ENCODE measurements at places on chromosomes 3 and 15.

DNA sequence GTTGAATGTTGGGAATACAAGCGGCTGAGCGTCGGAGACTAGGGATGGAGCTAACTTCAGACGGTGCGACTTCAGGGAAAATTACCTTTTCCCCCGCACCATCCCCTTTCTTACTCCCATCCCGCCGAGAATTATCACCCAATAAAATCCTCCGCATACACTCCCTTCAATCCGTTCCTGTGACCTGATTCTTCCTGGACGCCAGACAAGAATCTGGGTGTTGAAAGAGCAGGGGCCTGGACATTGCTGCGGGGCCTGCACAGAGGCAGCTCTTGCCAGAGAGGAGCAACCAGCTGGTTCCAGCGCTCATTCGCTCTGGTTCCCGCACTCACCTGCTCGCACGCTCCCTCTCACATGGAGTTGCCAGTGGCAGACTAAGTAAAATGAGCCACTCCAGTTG, 241.9 kb downstream of the ALCAM start:
- no peak for DNase-seq

- DNase-seq, result no peak
These were observed 54.7 kb upstream of the GK5 start for GRCh38 chr3:142279965-142280590.

DNA sequence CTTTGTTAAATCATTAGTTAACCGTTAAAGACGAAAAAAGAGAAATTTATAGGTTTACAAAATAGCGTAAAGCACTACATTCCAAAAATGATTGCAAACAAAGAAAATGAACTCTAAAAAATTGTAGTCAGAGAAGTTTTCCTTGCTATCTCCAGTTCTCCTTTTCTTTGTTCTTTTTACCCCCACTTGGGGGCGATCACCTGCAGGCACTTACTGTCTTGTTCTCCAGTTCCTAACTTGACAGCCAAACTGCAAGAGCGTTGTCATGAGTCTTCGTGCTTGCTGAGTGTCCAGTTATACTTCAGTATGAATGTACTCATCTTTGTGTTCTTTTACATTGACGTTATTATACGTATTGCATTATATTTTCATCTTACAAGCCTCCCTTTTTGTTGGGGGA, 54.5 kb downstream of the CHD2 start:
- DNase-seq, result no peak

DNA sequence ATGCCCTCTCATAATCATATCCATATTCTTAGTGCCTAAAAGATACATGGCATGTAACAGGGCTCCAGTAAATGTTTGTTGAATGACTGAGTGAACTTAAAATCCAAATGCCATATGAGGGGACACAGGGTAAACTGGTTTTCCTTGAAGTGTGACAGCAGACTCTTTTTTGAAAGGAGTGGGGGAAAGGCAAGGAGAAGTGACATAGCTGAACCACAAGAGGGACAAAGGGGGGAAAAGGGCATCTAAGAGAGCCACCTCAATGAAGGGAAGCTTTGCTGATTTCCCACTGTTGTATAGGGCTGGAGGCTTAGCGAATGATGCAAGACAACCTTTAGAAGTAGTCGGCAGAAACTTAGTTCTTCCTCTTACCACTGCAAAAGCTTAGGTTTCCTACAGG, 9.1 kb downstream of the TRIM42 start:
- DNase-seq, result no peak

GRCh38 chr3:112829046-112829445, 17.6 kb downstream of the CD200R1L start:
- DNase-seq, result no peak

- no peak for DNase-seq
These were observed 61.2 kb upstream of the ICE2 start for GRCh38 chr15:60540002-60540651.

DNA sequence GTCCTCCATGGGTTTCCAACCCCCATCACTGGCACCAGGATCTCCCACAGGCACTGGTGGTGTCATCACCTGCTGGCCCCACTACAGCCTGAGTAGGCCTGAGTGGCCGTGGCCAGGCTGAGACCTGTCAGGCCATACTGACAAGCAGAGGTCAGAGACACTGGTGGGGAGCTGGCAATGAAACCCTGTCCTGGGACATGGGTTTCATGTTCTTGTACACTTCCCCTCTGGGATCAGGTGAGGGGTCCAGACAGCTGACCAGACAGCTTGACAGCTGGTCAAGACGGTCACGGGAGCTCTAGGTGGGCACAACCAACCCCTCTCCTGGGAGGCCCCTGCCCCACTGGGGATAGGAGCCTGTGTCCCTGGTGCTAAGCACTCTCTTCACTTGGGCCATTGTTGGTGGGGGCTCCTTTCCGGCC, 13.1 kb downstream of the ZBTB47 start:
- no peak for DNase-seq

DNA sequence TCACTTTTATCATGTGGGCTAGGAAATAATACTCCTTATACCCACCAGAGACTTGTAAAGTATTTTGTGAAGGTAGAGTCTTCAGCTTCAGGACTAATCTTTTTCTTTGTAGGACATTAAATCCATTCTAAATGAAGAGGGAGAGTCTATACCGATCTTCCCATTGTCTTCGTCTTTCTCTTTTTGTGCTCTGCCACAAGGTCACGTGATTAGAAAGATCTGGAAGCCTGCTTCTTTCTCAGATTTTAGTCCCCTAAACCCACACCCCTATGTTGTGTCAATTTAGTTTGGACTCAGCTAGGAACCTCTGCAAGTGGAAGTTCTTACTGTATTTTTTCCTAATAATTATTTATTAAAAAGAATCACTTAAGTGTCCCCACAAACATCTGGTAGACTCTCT, 507.3 kb downstream of the PYDC2 start:
- no peak for DNase-seq

DNA sequence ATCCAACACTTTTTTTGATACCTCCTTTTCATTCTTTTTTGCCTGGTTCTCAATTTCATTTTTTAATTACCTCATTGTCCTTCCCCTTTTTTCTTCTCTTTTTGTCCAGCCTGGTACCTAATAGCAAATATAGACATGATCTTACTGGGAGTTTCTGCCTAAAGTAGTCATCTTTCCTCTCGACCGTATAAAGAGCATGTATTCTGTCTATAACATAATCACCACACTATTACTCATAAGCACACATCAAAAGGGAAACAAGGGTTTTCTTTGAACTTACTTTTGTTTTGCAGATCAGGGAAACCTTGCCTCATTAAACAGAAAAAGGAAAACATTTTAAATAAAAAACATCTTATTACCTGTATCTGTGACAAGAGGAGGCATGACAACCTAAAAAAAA, 33.0 kb downstream of the FAM98B start:
- DNase-seq, result no peak

DNA sequence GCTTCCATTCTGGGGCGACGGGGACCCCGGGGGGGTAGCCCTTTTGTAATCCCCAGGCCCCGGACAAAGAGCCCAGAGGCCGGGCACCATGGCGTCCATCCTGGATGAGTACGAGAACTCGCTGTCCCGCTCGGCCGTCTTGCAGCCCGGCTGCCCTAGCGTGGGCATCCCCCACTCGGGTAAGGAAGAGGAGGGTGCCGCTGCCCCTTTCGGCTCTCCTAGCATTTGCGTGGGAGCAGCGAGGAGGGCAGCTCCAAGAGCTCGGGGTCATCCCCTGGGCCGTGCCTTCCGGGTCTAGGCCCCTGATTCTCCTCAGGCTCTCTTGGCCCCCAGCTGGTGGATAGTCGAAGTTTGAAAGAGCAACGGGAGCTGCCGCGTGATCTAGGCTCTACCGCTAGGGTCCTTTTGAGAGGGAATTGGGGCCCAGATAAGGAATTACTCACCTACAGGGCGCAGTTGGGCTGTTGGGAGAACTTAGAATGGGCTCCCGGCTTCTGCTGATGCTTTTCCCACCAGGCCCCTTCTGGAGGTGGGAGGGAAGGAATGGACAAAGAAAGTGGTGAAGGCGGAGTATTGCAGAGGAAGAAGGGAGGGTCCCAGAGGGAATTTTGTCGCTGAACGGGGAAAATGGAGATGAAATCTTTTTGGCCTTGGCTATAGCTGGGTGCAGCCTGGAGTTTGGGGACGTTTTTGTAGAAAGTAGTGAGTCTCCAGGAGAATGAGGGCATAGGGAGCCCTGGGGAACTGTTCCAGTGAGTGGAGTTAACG, 615 bp downstream of the VPS18 start:
- no peak for DNase-seq

DNA sequence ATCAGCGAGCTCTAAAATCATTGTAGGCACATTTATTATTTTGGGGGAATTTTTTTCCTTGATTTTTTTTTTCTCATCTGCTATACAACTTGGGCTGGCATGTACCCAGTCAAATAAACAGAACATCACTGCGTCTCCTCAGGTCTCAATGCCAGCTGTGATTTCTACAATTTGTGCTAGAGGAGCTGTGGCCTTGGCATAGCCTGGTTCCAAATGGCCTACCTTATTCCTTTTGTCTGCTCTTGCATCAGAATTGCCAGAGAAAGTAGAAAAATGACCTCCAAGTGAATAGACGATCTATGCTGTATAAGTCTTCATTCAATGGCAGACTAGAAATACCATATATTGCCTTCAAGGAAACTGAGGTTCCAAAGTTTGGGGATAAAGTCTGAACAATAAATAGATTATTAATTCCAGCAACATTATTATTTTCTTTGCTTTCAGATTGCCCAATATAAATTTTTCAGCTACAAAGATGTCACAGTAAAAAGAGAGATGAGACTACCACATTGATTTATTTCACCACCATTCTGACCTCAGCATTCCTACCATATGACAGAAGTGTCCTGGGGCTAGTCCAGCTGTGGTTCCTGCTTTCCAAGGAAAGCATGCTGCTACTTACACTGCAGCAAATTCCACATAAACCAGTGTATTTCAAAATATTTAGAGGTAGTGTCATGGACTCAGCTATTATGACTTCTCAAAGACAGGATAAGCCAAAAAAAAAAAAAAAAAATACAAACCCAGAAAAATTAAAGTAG, 493.9 kb upstream of the ZNF385D start:
- DNase-seq, result no peak
